ENCODE measurements at places on chromosomes 13 and 19.
A peak's percentile ranks its signal among the peaks of the same experiment; 100 is the strongest.

- no peak for DNase-seq
Measured at GRCh38 chr13:46178143-46178542, 3.8 kb downstream of the LCP1 start.

DNA sequence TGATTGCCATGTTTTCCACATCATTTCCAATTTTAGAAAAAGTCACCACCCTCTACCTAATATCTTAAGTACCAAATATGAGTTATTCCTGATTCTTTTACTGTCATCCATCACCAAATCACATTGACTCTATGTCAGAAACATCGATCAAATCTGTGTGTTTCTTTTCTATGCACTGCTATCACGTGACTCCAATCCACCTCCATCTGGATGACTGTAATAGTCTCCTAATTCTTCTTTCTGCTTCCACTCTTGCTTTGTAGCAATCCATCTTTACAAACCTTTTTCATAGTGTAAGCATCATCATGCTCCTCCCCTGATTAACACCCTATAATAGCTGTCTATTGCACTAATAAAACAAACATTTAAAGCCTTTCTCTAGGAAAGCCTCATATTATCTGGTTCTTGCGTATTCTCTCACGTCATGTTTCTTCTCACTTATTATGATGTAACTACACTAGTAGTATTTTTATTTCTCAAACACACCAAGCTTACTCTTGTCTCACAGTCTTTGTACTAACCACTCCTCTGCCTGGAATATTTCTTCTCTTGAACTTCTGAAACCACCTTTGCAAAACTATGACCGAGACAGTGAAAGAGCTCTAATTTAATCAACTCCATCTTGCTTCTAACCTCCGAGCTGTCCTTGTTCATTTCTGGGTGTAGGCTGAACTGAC lies 10.7 kb upstream of the FPR3 start:
- DNase-seq: no peak

DNA sequence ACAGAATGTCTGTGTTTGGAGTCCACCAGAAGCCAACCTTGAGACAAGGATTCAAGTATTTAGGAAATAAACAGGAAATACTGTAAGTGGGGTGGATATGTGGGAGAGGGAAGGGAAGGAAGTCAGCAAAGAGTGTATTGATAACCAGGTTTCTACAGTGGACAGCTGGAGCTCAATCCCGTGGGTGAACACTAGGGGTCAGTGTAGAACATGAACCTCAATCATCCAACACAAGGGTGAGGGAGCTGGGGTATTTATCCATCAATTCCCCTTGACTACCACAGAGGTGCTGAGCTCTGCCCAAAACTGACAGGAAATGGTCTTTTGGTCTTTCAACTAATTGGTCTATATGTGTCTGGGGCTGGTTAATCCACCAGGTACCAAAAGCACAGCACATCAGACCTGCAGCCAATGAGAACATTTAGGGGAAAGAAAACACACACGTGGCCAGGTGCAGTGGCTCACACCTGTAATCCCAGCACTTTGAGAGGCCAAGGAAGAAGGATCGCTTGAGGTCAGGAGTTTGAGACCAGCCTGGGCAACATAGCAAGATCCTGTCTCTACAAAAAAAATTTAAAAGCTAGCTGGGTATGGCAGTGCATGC lies 5.6 kb upstream of the SYDE1 start:
- peak; percentile 25 for DNase-seq

GRCh38 chr19:1935484-1936208 lies 5.3 kb upstream of the CSNK1G2 start:
- DNase-seq: peak; percentile 30

DNA sequence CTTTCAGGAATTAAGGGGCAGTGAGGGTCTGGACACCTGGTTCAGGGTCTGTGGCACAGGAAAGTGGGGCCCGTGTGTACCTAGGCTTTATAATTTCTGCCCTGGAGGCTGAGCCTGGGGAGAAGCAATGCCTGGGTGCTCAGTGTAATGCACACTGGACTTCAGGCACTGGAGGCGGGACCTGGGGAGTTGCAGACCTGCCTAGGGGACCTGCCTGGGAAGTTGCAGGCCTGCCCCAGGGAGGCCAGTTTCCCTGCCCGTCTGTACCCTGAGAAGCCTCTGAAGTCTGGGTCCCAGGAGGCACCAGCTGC lies 2.5 kb upstream of the TMEM59L start:
- no peak for DNase-seq

- peak; percentile 90 for DNase-seq
Measured at GRCh38 chr13:28401303-28402056, 93.4 kb downstream of the FLT1 start.

DNA sequence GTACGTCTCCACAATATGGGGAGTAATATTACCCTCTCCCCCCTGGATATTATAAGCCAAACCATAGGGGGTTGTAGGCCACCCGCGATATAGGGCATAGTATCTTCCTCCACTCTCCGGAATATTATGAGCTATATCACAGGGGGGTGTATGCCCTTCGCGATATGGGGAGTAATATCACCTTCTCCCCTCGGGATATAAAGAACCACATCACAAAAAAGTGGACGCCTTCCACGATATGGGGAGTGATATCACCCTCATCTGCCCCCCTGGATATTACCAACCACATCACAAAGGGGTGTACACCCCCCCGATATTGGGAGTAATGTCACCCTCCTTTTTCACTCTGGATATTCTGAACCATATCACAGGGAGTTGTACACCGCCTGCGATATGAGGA lies 65.5 kb upstream of the CEACAM21 start:
- no peak for DNase-seq

DNA sequence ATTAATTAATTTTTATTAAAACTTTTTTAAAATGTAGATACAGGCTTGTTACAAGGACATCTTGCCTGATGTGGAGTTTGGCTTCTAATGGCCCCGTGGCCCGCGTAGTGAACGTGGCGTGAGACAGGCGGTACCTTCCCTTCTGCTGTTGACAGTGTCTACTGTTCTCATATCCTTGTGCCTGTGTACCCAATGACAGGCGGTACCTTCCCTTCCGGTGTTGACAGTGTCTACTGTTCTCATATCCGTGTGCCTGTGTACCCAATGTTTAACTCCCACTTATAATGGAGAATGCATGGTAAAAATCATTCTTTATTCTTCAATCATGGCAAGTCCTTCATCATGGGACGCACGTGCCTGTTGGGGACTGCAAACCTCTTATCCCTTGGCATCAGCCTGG lies 79.1 kb upstream of the ZNF835 start:
- DNase-seq: no peak

DNA sequence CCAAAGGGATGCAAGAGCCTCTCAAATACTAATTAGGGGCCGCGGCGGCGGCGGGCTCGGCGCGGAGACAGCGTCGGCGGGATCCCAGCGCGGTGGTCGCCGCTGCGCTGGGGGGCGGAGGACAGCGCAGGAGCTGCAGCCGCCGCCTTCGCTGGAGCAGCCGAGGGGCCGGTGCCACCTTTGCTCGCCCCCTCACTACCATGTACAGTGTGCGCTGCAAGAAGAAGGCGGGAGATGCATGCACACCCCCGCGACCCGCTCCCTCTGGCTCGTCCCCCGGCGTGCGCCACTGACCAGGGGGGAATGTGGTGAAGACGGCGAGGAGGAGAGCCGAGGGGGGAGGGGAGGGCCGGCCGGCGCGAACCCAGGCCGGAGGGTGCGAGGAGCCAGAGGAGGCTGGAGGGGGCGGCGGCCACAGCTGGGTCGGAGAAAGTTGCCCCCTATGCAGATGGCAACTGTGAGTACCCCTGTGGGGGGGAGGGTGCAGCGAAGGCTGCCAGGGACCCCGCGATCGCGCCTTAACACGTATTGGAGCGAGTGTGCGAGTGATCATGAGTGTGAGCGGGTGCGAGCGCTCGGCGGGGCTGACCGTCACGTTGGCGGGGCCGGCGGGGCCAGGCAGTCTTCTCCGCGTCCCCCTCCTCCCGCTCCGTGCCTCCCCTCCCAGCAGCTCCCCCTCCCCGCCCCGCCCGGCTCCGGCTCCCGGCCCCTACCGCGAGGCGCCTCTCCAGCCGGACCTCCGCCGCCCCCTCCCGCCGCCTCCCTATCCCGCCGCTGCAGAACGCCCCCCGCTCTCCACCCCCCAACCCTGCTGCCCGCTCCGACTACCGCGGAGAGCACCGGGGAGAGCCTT lies 808 bp downstream of the SLITRK5 start:
- DNase-seq: no peak

DNA sequence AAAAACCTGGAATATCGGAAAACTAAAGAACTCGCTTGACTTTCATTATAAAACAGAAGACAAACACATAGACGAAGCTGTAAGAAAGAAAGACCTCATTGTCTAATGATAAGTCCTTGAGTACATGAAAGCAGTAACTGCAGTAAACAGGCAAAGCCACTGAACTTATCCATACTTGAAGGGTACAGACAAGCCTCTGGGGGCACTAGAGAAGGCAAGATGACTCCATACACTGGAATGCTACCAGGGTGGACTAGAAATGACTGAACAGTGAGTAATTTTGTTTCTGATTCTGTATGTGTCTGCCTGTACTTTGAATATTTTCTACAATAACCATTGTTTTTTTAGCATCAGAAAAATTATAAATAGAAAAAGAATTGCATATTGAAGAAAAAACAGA lies 507.9 kb downstream of the UQCRFS1 start:
- DNase-seq: peak; percentile 83

DNA sequence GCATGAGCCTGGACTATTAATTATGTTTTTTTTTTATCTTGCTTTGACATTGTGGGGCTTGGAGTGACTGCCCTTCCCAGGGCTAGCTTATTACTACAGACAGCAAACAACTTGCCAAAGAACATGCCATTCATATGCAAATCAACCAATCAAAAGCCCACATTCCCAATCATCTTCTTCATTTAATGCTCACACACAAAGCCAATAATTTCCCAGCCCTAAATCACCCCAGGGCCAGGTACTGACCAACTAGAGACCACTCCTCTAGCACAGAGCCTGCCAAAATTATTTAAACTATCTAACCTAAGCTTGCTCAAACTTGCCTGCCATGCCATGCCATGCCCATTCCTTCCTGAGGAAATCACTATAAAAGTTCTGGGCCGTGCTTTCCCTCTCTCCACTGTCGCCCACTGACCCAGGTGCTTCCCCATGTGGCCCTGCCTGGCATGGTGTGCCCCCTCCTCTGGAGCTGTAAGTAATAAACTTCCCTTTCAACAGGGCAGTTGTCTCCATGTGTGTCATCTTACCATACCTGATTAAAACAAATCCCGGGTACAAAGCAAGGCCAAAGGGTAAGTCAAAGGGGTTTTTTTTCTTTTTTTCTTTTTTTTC lies 15.7 kb downstream of the PBX4 start:
- no peak for DNase-seq

DNA sequence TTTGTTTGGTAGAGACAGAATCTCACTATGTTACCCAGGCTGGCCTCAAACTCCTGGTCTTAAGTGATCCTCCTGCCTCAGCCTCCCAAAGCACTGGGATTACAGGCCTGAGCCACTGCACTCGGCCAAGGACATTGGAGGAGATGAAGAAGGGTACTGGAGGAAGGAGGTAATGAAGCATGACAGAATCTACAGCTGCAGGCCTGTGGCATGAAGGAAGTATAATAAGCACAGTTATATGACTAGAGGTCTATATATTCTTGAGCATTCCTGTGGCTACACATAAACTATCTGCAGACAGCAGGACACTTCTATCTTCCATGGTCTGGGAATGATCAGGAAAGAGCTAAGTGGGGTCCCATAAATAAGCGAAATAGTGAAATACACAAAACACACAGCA lies 18.2 kb downstream of the ZNF565 start:
- DNase-seq: no peak

Measured in HFFc6 (cell line).